ENCODE measurements at places on chromosomes 1 and 21.

- DNase-seq = no peak
Observed at GRCh38 chr1:82515650-82516049, 714.9 kb downstream of the ADGRL2 start.

- DNase-seq = no peak
Observed at GRCh38 chr21:31875496-31876015, 2.7 kb downstream of the HUNK start.

DNA sequence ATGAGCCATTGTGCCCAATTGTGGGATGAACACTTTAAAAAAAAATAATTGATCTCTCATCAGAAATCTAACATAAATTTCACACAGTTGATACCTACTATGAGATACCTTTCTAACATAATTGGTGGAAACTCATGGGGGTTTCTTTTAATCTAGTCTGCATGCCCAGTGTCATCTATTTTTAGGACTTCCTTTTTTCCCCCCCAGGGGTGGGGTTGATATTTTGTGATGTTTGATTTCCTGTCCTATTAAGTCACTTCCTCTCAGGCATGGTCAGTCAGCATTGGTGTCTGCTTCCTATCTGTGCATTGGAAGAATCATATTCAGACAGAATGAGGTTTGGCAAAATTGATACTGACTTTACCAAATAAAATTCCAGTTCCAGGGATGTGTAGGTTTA, 21.5 kb downstream of the NFYC start:
- DNase-seq = no peak

GRCh38 chr21:29144736-29145353, 14.4 kb downstream of the MAP3K7CL start:
- DNase-seq = no peak

Measured in stimulated activated CD8-positive, alpha-beta memory T cell treated with anti-CD3 and anti-CD28 coated beads, Interleukin-15, amount 100 ng/mL, for 24 hours (primary cell).